ENCODE measurements at places on chromosomes 3 and 15. TPM values are rescaled to one million over a fixed set of nuclear protein-coding genes. Genes with fewer than 3 reads are reported as not detected.

GRCh38 chr3:134494495-134494894 is 8.6 kb downstream of the CEP63 start:
- H3K27ac ChIP-seq, result no peak overlapping the region
- DNase-seq, result no peak
- H3K4me3 ChIP-seq, result no peak overlapping the region
- no peaks in the 10 kb centered on the region for H3K27me3 ChIP-seq

GRCh38 chr3:188049606-188050530 is 104.1 kb upstream of the LPP start:
- no peak for DNase-seq
- H3K36me3 ChIP-seq, result no peaks in the 10 kb centered on the region
- no peak overlapping the region for H3K4me3 ChIP-seq
- H3K27me3 ChIP-seq, result peaks cover 48% of the 10 kb centered on the region
- H3K27ac ChIP-seq, result no peak overlapping the region

DNA sequence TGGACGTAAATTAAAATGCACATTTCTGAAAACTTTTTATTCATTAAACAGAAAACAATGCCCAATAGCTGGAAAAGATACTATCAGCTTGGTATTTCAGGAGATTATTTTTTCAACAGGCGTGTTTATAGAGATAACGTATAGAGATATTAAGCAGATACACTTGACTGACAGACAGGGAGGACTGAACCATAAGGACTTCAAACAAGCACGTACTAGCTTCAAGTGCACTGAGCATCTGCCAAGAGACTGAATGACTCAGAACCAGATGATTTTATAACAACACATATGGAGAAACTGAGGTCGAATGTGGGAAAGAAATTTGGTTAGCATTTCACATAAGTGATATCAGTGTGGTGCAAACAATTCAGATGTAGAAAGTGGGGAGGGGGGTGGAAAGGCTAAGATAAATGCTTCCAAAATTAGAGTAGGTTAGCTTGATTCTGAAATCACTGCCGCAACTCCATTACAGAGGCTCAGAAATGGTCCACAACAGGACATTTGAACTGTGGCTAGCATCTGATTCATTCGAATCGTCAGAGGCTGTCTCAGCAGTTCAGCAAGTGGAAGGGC is 103.5 kb downstream of the SEMA6D start:
- no peak overlapping the region for H3K4me3 ChIP-seq
- no peak overlapping the region for H3K27ac ChIP-seq

Gene GPR160
- total RNA-seq, result 33.7 TPM

Gene SLC9C1
- total RNA-seq, result 1.5 TPM

DNA sequence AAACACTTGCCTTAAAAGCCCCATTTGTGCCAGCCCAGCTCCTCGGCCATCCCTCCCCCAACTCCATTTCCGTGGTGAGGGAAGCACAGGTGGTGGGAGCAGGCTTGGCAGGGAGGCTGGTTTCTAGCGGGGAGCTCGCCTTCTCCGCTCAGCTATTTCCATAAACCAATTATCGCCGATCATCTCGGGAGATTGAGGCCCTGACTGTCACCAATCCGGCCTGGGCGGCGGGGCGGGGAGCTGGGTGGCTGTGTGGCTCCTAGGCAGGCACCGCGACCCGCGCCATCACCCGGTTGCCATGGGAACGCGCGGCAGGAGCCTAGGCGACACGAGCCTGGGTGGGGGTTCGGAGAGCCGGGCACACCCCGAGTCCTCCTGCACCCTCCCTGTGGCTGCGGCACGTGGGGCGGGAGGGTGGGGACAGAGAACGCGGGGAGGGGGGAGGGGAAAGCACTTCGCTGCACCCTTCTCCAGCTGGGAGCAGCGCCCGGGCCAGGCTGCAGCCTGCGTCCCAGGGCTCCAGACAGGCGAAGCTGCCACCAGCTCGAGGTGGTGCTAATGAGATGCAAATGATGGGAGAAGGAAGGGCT is 9.3 kb downstream of the CCDC33 start:
- no peak overlapping the region for H3K4me3 ChIP-seq
- no peak for DNase-seq
- no peaks in the 10 kb centered on the region for H3K36me3 ChIP-seq
- H3K4me1 ChIP-seq, result peaks cover 7% of the 10 kb centered on the region

DNA sequence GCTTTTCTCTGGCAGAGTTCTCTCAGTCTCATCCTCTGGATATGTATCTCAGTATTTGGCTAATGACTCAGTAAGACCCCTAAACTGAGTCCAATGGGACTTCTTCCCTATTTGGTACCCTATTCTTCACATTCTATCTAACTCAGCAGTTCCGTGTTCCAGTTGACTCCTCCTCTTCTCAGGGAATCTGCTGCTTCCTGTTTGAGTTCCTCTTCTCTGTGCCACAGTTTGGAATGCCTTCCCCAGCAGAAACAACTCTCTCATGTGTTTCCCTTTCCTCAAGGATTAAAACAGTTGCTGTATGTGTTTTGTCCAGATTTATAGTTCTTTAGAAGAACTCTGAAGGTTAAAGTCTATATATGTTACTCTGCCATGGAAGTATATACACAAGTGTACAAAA is 344.0 kb upstream of the RARB start:
- DNase-seq, result no peak
- H3K4me1 ChIP-seq, result peaks cover 31% of the 10 kb centered on the region

DNA sequence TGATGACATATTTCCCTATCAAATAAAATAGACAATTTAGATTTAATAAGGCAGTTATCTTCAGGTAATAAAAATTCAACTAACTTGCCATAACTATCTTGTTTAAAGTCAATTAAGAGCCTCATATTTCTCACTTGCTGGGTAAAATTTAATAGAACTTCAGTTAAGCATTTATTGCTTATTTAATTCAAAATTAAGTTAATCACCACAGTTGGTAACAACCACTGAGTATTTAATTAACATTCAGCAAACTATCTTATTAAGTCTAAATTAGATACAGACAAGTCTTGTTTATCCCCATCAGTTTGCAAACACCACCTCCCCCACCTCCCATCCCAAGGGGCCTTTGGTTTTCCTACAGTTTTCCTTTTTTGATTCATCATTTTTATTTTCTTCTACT is 14.7 kb downstream of the LPP start:
- no peaks in the 10 kb centered on the region for H3K27me3 ChIP-seq
- no peak overlapping the region for H3K27ac ChIP-seq
- H3K4me1 ChIP-seq, result peaks cover 45% of the 10 kb centered on the region

GRCh38 chr15:31278544-31279220 is 48.0 kb upstream of the KLF13 start:
- H3K4me1 ChIP-seq, result peaks cover 14% of the 10 kb centered on the region
- H3K27ac ChIP-seq, result no peak overlapping the region
- DNase-seq, result peak; percentile 7
- H3K27me3 ChIP-seq, result no peaks in the 10 kb centered on the region
- H3K36me3 ChIP-seq, result no peaks in the 10 kb centered on the region
- no peak overlapping the region for H3K4me3 ChIP-seq

GRCh38 chr3:119911748-119912147 is 129.8 kb downstream of the NR1I2 start:
- H3K4me3 ChIP-seq, result no peak overlapping the region
- H3K4me1 ChIP-seq, result peaks cover 2% of the 10 kb centered on the region
- H3K36me3 ChIP-seq, result peaks cover 19% of the 10 kb centered on the region
- H3K27ac ChIP-seq, result no peak overlapping the region
- DNase-seq, result no peak

- H3K4me3 ChIP-seq, result no peak overlapping the region
- no peaks in the 10 kb centered on the region for H3K27me3 ChIP-seq
- peaks cover 6% of the 10 kb centered on the region for H3K4me1 ChIP-seq
- H3K27ac ChIP-seq, result no peak overlapping the region
- DNase-seq, result no peak
These were observed 50.0 kb upstream of the TBC1D23 start for GRCh38 chr3:100210772-100211135.

- no peak overlapping the region for H3K4me3 ChIP-seq
- H3K27me3 ChIP-seq, result no peaks in the 10 kb centered on the region
- H3K36me3 ChIP-seq, result no peaks in the 10 kb centered on the region
- no peak overlapping the region for H3K27ac ChIP-seq
- DNase-seq, result no peak
These were observed 165.8 kb upstream of the SEMA6D start for GRCh38 chr15:47551546-47551945.

GRCh38 chr3:195403244-195403643 is 39.6 kb downstream of the ACAP2 start:
- no peak overlapping the region for H3K4me3 ChIP-seq
- DNase-seq, result no peak
- no peaks in the 10 kb centered on the region for H3K27me3 ChIP-seq
- H3K27ac ChIP-seq, result no peak overlapping the region
- peaks cover 14% of the 10 kb centered on the region for H3K4me1 ChIP-seq

Gene ITGA11
- not detected for total RNA-seq

Gene AQR
- total RNA-seq, result 44.9 TPM

Gene SLC28A2
- total RNA-seq, result 1.2 TPM

Gene MYO5C
- 63.9 TPM for total RNA-seq

DNA sequence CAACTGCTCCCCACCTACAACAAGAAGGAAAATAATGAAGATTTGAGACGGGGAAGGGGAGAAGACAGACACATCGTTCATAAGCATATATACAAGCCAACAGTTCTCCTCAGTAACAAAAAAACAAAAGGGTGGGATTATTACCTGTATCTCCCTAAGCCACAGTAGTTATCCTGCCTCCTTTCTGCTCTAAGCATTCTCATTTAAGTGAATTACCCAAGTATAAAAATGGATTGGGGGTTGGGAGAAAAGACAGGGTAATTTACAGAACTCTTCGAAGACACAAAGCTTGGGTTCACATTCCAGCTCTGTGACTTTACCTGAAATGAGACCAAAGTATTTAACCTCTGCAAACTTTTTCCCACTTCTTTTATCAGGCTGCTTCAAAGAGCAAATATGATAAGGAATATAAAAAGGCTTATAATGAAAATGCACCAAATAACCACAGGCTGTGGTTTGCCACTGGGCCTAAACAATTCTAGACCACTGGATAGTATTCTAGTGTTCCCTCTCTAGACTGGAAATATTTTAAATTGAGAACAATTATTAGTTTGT is 64.4 kb downstream of the UACA start:
- DNase-seq, result no peak
- peaks cover 6% of the 10 kb centered on the region for H3K36me3 ChIP-seq
- peak overlapping the region; percentile 94 for H3K27ac ChIP-seq
- peaks cover 3% of the 10 kb centered on the region for H3K27me3 ChIP-seq
- H3K4me1 ChIP-seq, result peaks cover 55% of the 10 kb centered on the region
- H3K4me3 ChIP-seq, result peak overlapping the region; percentile 42

GRCh38 chr3:49025793-49026520 is 3.2 kb downstream of the IMPDH2 start:
- DNase-seq, result no peak
- peak overlapping the region; percentile 4 for H3K27ac ChIP-seq
- no peaks in the 10 kb centered on the region for H3K27me3 ChIP-seq
- H3K4me1 ChIP-seq, result peaks cover 19% of the 10 kb centered on the region
- H3K4me3 ChIP-seq, result no peak overlapping the region

Gene NCK1
- total RNA-seq, result 26.2 TPM

DNA sequence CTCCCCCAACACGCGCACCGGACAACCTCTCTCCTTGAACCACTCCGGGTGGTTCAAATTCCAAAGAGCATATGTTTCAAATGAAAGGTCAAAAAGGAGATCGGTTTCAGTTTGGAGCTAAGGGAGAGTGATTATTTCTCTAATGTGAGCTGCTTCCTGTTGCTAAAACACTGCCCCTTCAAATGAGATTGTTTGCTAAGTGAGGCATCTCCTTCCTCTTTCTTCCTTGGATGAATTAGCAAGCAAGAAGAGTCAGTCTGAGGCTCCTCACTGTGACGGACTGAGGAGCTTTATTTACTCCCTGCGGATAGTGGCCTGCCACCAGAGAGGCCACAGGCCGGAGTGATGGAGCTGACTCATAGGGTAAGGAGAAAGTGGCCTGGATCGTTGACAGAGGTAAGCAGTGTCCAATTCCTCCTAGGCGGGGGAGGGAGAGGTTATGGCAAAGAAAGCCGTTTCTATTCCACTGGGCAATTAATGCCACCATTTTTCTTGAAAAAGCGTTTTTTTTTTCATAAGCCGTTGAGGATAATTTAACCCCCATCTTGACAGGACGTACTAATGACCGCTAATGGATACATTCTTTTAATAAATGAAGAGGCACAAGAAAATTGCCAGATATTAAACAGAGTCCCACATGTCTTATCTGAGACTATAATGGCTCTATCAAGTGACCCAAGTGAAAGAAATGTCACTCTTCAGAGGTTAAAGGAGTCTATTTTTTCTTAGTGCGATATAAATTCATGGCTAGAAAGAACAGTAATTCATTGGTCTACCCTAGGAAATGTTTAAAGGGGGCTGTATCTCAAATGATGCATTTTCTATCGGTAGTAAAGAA is 167.0 kb upstream of the ANKRD28 start:
- peaks cover 9% of the 10 kb centered on the region for H3K4me1 ChIP-seq
- H3K4me3 ChIP-seq, result no peak overlapping the region
- H3K27me3 ChIP-seq, result no peaks in the 10 kb centered on the region
- peaks cover 2% of the 10 kb centered on the region for H3K36me3 ChIP-seq

GRCh38 chr3:160735826-160736225 is 20.2 kb upstream of the PPM1L start:
- no peak overlapping the region for H3K4me3 ChIP-seq
- no peaks in the 10 kb centered on the region for H3K4me1 ChIP-seq
- no peaks in the 10 kb centered on the region for H3K36me3 ChIP-seq
- DNase-seq, result no peak
- H3K27me3 ChIP-seq, result peaks cover 3% of the 10 kb centered on the region

All from progenitor cell of endocrine pancreas (in vitro differentiated cells).